ENCODE measurements at places on chromosomes 6 and 20.
A peak's percentile ranks its signal among the peaks of the same experiment; 100 is the strongest.

DNA sequence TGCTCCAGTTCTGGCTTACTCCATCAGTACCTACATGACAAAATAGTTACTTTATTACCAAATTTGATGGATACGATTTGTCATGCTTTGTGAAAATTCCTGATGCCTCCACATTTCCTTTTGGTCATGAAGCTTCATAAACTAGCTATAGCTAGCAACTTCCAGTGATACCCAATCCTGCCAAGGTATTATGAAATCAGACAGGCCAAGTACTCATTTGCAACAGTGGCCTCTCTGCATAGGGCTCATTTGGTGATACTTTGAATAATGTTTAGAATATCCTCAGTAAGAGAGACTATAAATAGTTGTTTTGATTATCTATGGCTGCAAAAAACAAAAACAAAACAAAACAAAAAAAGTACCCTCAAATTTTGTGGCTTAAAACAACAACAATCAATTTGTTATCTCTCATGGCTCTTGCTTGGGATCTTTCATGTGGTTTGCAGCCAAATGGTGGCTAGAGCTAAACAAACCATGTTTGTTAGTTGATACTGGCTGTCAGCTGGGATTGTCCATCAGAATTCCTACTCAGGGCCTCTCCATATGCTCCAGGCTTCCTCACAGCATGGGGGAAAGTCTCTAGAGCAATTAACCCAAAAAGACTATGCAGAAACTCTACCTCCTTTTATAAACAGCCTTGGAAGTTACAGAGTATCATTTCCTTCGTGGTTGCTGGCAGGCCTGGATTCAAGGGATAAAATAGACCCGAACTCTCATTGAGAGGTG, 10.1 kb upstream of the PRL start:
- no peak for DNase-seq
- H3K27ac ChIP-seq: no peak overlapping the region
- no peaks in the 10 kb centered on the region for H3K36me3 ChIP-seq
- no peaks in the 10 kb centered on the region for H3K4me1 ChIP-seq
- H3K27me3 ChIP-seq: no peaks in the 10 kb centered on the region

- H3K27me3 ChIP-seq: peaks cover 20% of the 10 kb centered on the region
- H3K4me3 ChIP-seq: no peak overlapping the region
- no peaks in the 10 kb centered on the region for H3K36me3 ChIP-seq
- no peak overlapping the region for H3K27ac ChIP-seq
- no peak for DNase-seq
- peaks cover 6% of the 10 kb centered on the region for H3K4me1 ChIP-seq
Observed at GRCh38 chr6:7974938-7975763, 64.6 kb upstream of the TXNDC5 start.

DNA sequence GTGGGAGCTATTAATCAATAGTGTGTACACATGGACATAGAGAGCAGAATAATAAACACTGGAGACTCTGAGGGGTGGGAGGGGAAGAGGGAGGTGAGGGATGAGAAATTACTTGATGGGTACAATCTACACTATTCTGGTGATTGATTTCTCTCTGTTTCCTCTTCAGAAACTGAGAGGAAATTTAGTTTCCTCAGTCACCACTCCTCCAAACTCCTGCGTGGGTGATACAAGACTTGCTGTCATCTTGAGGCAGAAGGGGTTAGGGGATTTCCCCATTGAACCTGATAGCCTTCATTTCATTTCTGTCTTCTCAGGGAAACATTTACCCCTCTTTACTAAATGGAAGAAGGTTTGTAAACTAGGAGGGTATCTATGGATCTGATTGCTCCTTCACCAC, 84.3 kb upstream of the ESR1 start:
- H3K27ac ChIP-seq: no peak overlapping the region
- H3K4me3 ChIP-seq: no peak overlapping the region
- DNase-seq: no peak
- no peaks in the 10 kb centered on the region for H3K36me3 ChIP-seq
- H3K4me1 ChIP-seq: peaks cover 21% of the 10 kb centered on the region

DNA sequence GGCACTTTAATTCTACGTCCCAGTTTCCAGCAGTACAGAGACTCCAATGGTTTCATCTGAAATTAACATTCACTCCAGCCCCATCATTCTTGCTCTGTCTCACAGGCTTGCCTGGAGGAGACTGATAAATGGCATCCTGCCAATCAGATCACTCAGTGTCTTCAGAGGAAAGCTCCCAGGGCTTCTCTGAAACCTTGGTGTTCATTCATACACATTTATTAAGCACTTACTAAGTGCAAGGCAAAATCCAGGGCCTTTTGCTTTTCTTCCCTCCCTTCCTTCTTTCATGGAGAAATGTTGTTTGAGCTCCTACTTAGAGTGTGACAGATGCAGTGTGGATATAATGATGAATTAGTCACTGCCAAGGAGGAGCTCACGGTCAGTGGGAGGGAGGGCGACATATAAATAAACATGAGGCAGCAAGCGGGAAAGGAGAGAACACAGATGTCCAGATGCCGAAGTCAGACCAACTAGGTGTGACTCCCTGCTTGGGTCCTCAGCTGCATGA, 106.7 kb upstream of the DTNBP1 start:
- peaks cover 53% of the 10 kb centered on the region for H3K4me1 ChIP-seq
- peaks cover 18% of the 10 kb centered on the region for H3K36me3 ChIP-seq
- H3K27ac ChIP-seq: peak overlapping the region; percentile 98
- H3K4me3 ChIP-seq: no peak overlapping the region
- H3K27me3 ChIP-seq: no peaks in the 10 kb centered on the region

DNA sequence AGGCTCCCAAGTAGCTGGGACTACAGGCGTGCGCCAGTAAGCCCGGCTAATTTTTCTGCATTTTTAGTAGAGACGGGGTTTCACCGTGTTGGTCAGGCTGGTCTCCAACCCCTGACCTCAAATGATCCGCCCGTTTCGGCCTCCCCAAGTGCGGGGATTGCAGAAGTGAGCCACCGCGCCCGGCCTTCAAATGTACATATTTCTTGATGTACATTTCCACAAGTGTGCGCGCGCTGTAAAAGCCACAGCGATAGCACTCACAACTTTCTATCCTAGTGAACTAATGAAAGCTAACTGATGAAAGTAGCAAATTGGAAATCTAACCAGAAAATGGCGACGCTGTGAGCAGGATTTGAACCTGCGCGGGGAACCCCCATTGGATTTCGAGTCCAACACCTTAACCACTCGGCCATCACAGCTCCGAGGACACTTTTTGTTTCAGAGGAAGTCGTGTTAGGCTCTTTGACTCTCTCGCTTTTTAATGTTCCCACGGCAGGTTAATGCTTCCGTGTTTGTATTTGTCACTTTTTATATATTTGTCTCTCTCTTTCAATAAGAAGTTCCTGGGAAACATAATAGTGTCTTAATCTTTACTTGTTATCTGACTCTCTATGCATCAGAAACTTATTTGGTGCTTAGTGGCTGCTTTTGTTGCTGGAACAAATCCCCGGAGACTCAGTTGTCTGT, 199.4 kb upstream of the ZNF184 start:
- H3K27ac ChIP-seq: no peak overlapping the region
- peaks cover 43% of the 10 kb centered on the region for H3K4me1 ChIP-seq
- H3K4me3 ChIP-seq: peak overlapping the region; percentile 62
- peak; percentile 52 for DNase-seq

GRCh38 chr6:8240301-8240700, 138.0 kb upstream of the EEF1E1 start:
- no peak for DNase-seq
- H3K27ac ChIP-seq: no peak overlapping the region
- no peaks in the 10 kb centered on the region for H3K36me3 ChIP-seq
- H3K4me1 ChIP-seq: no peaks in the 10 kb centered on the region

- peak overlapping the region; percentile 85 for H3K27ac ChIP-seq
- no peaks in the 10 kb centered on the region for H3K27me3 ChIP-seq
- DNase-seq: peak; percentile 59
- peak overlapping the region; percentile 74 for H3K4me3 ChIP-seq
- H3K4me1 ChIP-seq: peaks cover 51% of the 10 kb centered on the region
Observed at GRCh38 chr6:119350202-119350951, 816 bp upstream of the MAN1A1 start.

DNA sequence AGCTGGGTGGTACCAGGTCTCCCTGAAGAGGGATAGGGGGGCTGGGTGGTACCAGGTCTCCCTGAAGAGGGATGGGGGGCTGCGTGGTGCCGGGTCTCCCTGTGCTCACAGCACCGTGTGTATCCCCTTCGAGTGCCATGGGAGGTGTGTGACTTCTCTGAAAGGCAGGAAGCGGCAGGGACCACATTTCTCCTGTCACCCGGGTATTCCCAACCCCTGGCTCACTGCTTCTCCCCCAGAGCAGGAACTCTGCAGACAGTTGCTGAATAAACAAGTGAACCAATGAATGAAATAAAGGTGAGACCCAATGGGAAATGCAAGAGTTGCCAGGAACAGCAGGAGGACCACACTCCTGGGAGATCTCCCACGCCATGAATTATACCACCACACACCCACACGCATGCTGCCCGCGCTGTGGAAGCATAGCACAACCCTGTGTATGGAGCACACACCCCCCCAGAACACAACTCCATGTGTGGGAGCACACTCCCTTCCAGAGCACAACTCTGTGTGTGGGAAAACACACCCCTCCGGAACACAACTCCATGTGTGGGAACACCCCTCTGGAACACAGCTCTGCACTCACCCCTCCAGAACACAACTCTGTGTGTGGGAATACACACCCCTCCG, 50.7 kb downstream of the RNASET2 start:
- no peak overlapping the region for H3K27ac ChIP-seq
- H3K4me1 ChIP-seq: peaks cover 32% of the 10 kb centered on the region
- H3K36me3 ChIP-seq: peaks cover 5% of the 10 kb centered on the region
- no peak overlapping the region for H3K4me3 ChIP-seq

All from activated T-helper 2 cell treated with anti-CD3 and anti-CD28 coated beads, Interferon-gamma antibody, Interleukin-2, Interleukin-4, amounts not matched to agents 10 μg/mL and 5 μg/mL and 100 μg/mL, durations not matched to agents 14 hours and 24 hours and 36 hours (primary cell).